NCI-H187 (cell line): ENCODE measurements at places on chromosomes 2 and 18.

- DNase-seq = no peak
These were observed 268.5 kb upstream of the ZSWIM2 start for GRCh38 chr2:187117483-187117882.

DNA sequence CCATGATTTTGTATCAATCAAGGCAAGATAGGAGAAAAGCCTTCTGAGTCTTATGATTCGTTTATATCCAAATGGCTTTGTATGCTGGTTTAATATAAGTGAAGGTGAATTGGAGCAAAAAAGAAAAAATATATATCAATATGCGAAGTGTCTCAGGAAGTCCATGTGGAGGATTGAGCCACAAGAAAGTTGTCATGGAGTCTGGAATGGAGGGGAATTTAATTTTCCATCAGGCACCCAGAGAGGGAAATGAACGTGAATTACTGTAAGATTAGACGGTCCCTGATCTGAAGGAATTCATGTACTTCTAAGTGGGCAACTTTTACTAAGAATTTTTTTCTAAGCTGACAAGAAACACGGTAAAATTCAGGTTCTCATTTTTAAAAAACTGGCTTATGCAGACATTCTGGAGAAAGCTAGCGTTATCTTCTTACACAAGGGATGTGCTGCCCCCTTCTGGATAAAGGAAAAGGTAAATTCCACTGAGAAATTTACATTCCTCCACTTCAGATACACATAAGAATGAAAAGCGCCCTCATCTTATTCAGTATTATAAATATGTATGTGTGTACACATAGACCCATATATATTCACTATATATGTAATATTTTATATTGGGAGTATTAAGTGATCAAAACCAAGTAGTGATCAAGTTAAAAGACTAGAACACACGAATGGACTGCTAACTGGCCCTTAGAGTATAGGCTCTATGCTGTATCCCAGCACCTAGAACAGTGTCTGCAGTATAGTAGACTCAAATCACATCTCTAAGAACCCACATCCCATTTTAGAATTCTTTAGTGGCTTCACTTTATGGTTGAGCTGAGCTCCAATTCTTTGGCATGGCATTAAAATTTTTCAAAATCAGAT is 289.0 kb upstream of the TFPI start:
- DNase-seq = no peak

DNA sequence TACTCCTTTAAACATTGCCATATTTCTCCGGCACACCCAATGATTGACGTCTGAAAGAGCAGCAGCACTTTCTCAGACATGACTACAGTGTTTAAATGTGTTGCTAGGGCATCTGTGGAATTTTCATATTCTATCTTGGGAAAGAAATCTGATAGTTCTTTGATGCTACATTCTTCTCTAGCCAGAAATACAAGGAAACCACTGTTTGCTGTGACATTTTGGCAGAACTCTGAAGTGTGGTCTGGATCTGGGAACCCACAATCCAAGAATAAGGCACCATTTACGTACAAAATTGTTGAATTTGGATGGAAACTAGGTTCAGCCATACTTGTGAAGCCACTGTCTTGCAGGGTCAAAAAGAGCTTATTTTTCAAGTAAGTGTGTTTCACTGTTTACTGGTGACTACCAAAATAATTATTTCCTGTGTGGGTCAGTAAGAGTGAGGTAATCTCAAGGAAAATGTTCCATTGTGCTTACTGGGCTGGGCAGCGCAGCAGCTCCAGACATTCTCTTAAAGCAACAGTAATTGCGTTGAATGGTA is 21.3 kb upstream of the CD28 start:
- no peak for DNase-seq

GRCh38 chr2:105409717-105410116 is 10.9 kb upstream of the FHL2 start:
- DNase-seq = no peak

DNA sequence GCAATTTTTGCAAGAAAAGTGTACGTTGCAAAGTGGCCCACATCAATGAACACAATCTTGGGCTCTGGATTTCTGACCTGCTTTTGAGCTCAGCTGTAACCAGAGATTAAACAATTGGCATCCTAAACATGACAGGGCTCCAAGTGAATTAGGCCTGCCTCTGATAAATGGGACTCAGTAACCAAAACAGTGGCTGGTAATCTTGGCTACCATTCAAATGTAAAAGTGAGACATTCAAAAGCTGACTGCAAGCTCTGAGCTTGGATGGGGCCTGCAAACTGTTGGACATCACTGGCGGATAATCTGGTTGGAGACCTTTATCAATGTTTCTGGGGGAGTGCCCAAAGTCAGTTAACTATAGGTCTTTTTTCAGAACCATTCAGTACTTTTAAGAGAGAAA is 160.7 kb downstream of the RAB3GAP1 start:
- no peak for DNase-seq

- no peak for DNase-seq
These were observed 74.2 kb downstream of the ARHGEF4 start for GRCh38 chr2:130910931-130911330.
